H7 (cell line): ENCODE measurements at places on chromosomes 3 and 15. TPM values are rescaled to one million over a fixed set of nuclear protein-coding genes. Genes with fewer than 3 reads are reported as not detected.

Gene PPARG
- 0.62 and 1.6 TPM in 2 replicates for total RNA-seq

Gene SV2B
- under 0.01 and 0.03 TPM in 2 replicates for total RNA-seq

Gene SKIC8
- total RNA-seq: 64.0 and 87.1 TPM in 2 replicates

Gene KBTBD12
- not detected in 2 replicates for total RNA-seq

Gene SERINC4
- total RNA-seq: 0.22 and 0.38 TPM in 2 replicates

Gene GOLGA6L10
- total RNA-seq: 0.59 and 0.85 TPM in 2 replicates

Gene SLC33A1
- 22.9 and 24.7 TPM in 2 replicates for total RNA-seq

Gene FAM174B
- total RNA-seq: 16.8 and 26.8 TPM in 2 replicates

Gene C15orf62
- 0.31 and 0.48 TPM in 2 replicates for total RNA-seq

Gene CD86
- total RNA-seq: 0.24 TPM in 1 of 2 replicates, not detected in the other

Gene C2CD4A
- not detected in 2 replicates for total RNA-seq

Gene PPP2R3A
- 10.2 and 12.5 TPM in 2 replicates for total RNA-seq

Gene RHOV
- total RNA-seq: 2.0 and 2.1 TPM in 2 replicates

Gene PLXND1
- 59.0 and 70.4 TPM in 2 replicates for total RNA-seq

Gene MAGI1
- 26.4 and 34.8 TPM in 2 replicates for total RNA-seq

Gene VEPH1
- total RNA-seq: 0.67 and 3.3 TPM in 2 replicates

Gene RAD51
- 14.2 and 16.1 TPM in 2 replicates for total RNA-seq

Gene PPIP5K1
- total RNA-seq: 10.5 and 11.7 TPM in 2 replicates

Gene EPHA3
- total RNA-seq: 0.31 and 0.33 TPM in 2 replicates

Gene TPRG1
- total RNA-seq: 0.35 and 1.4 TPM in 2 replicates
